ENCODE measurements at places on chromosomes 1 and 21. TPM values are rescaled to one million over a fixed set of nuclear protein-coding genes. Genes with fewer than 3 reads are reported as not detected.

DNA sequence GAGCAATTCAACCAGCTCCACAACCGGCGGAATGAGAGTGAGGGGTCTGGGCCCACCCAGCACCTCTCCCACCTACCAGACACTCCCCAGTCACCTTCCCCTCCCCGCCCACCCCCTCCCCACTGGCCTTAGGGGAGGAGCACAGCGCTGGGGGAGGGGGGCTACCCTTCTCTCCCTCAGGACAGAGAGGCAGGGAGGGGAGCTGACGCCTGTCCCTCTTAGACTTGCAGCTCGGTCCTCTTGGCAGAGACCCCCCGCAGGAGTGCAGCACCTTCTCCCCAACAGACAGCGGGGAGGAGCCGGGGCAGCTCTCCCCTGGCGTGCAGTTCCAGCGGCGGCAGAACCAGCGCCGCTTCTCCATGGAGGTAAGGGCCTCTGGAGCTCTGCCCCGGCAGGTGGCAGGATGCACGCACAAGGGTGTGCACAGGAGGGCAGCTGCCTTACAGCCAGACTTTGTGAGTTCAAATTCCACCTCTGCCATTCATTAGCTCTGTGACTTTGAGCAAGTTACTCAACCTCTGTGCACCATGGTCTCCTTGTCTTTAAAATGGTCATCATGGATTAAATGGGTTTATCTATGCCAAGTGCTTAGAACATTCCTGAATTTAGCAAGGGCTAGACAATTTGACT lies 18.9 kb downstream of the CDK18 start:
- DNase-seq = no peak

- DNase-seq = no peak
These were observed 598.2 kb downstream of the MATN1 start for GRCh38 chr1:30125021-30125820.

DNA sequence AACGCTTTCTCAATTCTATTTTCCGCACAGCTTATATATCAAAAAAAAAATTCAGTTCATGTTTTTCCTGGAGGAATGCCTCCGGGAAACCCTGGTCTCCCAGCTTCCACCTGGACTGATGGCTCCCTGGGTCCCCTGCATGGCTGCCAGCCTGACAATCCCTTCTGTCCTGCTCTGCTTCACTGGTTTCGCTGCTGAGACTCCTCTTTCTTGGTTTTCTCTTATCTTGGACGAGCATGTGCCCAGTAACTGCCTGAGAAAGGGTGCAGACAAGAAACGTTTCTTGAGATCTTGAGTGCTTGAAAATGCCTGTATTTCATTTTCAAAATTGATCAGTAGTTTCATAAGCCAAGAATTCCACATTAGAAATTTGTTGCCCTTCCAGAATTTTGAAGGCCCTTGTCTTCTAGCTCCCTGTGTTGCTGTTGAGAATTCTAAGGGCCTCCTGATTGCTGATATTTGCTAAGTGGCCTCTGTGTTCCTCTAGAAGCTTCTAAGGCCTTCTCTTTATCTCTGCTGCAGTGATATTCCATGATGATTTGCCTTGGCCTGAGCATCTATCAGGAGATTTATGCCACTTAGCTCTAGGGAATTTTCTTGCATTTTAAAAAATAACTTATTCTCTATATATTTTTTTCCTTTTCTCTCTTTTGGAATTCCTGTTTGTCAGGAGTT lies 44.7 kb downstream of the ETS2 start:
- DNase-seq = no peak

DNA sequence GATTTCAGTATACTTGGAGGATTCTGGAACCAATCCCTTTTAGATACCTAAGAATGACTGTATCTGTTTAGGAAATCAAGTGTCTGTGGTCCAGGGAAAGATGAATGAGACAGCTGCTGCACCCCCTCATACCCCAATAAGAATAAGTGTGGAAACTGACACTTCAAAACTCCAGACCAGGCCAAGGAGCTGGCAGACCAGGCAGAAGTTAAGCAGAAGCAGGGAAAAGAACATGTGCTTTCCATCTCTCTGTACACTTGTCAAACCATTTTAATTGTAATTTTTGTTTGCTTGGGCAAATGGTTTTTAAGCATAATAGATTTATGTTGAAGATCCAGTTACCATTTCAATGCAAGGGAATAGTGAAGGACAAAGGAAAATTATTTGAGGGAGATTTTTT lies 100.2 kb downstream of the GREM2 start:
- DNase-seq = no peak

DNA sequence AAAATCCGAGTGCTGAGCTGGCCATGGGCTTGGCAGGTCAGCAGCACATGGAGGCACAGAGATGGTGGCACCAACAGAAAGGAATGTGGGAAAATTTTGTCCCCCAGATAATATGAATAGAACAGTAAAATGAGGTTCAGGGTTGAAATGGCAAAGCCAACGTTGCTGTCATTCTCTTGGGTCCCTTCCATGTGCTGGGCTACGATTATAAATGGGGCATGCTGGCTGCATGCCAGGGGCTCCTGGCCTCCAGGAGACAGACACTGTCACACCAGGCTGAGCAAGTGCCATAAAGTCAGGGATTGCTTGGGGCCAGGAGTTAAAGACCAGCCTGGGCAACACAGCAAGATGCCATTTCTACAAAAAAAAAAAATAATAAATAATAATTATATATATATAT lies 77.1 kb downstream of the TOMM20 start:
- DNase-seq = no peak

- DNase-seq = no peak
These were observed 764.1 kb downstream of the LTN1 start for GRCh38 chr21:28228636-28228995.

GRCh38 chr1:21584096-21584495 lies 74.9 kb downstream of the ALPL start:
- no peak for DNase-seq

- DNase-seq = no peak
These were observed 52.4 kb downstream of the HIVEP3 start for GRCh38 chr1:41866285-41866684.

Gene SPRR1A
- total RNA-seq = not detected

Gene HHIPL2
- 0.15 TPM for total RNA-seq

Gene SMIM1
- total RNA-seq = 5.3 TPM

Gene RPAP2
- 27.4 TPM for total RNA-seq

Gene FMO3
- not detected for total RNA-seq
